ENCODE measurements at places on chromosomes 7 and 10.

GRCh38 chr10:72792288-72792687, 100.3 kb downstream of the MCU start:
- no peak for DNase-seq

GRCh38 chr10:76581506-76582256, 1055.9 kb downstream of the KCNMA1 start:
- DNase-seq, result no peak

- DNase-seq, result no peak
These were observed 1.2 kb downstream of the CLDN15 start for GRCh38 chr7:101236292-101236835.

- no peak for DNase-seq
These were observed 400.7 kb upstream of the MKI67 start for GRCh38 chr10:128526791-128527375.

GRCh38 chr10:34760606-34761005, 54.5 kb downstream of the PARD3 start:
- no peak for DNase-seq

DNA sequence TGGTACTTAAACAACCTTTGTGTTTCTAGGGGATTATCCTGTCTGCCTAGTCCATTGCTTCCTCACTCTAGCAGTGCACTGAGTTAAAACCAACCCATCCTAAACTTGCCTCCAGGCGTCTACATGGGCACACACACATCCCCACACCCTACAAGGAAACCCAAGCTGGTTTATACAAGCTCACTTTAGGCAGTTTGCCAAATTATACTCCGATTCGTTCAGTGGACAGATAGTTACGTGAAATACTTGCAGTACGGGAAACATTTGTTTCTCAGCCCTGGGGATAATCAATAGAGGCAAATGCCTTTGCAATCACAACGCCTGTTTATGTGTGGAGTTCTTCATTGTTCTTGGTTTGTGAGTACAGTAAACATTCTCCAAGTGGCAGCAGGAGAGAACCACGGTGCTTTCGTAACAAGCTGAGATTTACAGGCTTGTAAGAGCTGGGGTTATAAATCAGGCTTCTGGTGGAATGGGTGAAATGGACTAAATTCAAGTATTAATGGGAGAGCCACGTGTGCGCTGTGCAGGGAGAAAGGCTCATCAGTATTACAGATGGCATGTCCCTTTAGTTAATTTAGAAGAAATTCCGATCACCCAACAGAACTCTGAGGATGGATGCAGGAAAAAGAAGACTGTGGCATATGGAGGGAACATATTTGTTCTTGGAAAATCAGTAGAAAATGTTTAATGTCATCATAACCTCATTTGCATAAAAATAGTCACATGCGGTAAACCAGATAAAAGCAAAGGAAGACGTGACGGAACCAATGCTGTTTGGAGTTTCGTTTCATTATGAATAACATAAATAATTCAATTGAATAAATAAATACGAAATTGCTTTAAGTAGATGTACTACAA, 217.1 kb downstream of the GALNT17 start:
- DNase-seq, result no peak

DNA sequence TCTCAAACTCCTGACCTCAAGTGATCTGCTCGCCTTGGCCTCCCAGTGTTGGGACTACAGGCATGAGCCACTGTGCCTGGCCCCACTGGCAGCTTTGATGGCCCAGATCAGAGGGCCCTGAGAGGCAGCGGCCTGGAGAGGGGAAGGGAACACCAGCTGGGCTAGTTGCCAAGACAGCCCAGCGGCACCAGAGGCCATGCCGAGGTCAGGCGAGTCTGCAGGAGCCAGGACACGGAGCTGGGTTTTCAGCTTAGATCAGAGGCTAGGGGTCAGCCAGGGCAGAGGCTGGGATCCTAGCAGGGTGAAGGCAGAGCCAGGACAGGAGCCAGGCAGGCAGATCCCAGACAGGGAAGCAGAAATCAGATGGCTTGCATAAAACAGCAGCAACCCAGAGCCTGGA, 92.9 kb downstream of the MYL10 start:
- no peak for DNase-seq

- no peak for DNase-seq
These were observed 156.3 kb upstream of the SEMA3C start for GRCh38 chr7:81075150-81075549.

DNA sequence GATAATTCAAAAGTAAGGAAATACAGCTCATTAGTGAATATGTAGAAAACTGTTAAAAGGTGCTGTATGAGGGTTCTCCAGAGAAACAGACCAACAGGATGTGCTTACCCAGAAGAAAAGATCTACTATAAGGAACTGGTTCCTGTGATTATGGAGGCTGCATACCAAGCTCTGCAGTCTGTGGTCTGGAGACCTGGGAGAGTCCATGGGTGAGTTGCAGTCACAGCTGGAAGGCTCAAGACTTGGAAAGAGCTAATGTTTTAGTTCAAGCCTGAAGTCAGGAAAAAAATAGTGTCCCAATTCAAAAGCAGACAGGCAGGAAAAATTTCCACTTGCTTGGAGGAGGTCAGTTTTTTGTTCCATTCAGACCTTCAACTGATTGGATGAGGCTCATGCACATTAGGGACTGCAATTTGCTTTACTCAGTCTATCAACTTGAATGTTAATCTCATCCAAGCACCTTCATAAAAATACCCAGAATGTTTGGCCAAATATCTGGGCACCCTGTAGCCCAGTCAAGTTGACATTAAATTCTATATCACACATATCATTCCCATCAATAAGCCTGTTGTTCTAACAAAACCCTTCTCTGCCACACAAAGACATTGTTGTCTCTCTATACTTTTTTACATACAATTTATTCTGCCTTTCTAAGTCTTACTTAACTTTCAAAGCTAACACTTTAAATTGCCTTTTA, 197.9 kb upstream of the KLF6 start:
- no peak for DNase-seq

DNA sequence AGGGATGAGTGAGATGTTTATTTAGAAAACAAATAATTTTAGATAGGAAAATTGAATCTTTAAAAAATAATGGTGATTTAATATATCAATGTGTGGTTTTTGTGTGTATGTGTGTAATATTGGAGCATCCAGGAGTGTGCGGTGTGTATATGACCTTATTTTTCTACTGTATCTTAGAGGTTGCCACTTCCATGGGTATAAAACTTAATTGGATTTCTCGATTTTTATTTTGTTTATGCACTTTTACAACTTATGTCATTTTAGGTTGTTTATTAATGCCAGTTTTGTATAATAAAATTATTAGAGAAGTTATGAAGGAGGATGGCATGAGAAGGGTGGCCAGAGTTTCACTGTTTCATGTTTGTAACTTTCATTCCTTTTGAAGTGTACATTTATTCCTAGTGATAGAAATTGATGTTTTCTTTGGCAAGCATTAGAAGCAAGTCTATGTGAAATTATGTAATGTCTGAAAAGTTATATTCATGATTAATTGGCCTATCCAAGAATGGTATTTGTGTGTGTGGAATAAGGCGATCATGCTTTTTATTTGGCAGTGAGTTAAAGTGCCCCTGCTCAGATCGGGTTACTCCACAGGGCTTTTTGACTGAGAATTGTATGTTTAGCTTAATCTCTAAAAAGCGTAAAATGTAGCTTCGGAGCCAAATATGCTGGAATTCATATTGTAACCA, 110.3 kb downstream of the KAT6B start:
- no peak for DNase-seq

DNA sequence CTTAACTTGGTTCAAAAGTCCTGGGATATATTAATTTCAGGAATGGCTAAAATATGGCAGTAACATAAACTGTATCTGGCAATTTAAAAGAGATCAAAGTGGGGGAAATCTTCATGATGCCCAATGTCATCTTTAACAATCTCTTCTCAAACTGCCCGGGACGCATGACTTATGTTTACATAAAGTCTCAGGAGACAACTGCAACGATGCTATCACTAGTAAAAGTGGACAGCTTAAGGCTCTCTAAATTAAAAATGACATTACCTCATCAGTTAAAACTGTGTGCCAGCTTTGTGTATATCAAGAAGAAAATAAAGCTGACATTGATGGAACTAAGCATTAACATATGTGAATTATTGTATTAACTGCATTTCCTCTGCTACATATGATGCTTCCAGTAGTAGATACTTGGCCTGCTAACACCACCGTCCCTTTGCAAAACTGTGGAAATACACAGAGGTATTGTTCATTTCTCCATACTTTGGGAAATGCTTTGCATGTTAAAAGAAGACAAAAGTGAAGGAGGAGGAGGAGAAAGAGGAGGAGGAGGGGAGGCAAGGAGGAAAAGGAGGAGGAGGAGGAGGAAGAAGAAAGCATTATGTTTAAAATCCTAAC, 62.4 kb downstream of the NRP1 start:
- DNase-seq, result no peak

DNA sequence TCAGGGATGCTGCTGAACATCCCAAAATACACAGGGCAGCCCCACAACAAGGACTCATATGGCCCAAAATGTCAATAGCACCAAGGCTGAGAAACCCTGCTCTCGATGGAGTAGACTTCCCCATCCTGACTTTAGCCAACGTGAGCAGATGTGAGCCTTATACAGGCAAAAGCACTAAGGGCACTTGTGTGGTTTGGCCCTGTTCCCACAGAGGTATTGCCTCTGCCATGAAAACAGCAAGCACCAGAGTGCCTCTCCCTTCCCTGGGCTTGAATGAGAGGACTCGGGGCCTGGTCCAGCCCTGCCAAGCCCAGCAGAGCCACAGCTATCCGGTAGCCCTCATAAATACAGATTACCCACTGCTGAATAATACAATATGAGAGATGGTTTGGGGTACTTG, 47.5 kb downstream of the ACSM6 start:
- DNase-seq, result no peak

- no peak for DNase-seq
These were observed 59.6 kb upstream of the CAPZA2 start for GRCh38 chr7:116802746-116803152.

DNA sequence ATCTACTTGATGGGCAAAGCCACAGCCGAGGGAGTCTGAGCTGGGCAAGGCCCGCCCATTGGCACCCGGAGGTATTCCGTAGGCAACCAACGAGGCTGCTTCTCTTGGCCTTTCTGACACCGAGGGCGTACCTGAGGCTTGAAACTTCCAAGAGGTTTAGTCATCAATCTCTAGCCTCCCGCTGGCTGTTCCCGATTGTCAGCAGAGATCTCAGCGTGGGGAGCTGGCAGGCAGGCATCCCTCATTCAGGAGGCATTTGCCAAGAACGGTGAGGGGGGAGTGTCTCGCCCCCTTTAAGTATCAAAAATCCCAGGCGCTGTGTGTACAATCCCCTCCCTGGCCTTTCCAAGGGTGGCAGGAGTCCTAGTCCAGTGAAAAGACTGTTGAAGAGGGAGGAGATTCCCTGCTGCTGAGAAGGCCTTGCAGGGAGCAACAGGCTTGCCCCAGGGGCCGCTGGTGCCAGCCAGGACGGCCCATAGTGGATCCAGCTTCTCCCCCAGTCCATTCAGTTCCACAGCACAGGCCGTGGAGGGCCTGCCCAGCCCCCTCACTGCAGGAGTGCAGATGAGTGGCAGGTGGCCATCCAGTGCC, 39.7 kb downstream of the OAT start:
- no peak for DNase-seq

DNA sequence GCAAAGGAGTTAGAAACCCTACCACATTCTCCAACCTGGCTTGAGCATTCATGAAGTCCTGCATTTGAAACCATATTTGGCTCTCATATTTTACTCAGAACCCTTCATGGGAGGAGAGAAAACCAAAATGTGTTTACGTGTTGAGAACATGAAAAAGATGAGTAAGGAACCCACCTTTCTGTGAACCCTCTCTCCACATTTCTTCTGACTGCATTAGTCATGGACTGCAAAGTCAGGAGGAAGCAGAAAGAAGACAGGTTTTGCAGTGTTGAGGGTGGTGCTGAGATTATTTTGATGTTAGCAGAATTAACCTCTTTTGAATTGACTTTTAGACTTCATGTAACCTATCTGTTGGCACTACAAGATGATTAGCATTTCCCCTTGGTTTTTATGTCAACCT, 4.9 kb downstream of the IFIT1B start:
- DNase-seq, result no peak

GRCh38 chr7:8260871-8261694, 884 bp downstream of the ICA1 start:
- no peak for DNase-seq

GRCh38 chr10:15518250-15518649, 147.2 kb upstream of the FAM171A1 start:
- DNase-seq, result peak; percentile 4

DNA sequence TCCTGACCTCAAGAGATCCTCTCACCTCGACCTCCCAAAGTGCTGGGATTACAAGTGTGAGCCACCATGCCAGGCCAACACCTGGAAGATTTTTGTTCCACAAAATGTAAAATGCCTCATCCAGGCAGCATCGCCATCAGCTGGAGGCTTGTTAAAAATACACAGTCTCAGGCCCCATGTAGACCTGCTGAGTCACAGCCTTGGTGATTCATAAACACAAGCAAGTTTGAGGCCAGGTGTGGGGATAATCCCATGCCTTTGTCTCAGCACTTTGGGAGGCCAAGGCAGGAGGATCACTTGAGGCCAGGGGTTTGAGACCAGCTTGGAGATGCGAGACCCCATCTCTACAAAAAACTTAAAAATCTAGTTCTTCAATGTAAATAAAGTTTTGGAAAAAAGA, 49.1 kb upstream of the FOXK1 start:
- DNase-seq, result no peak
